Cerebellar nuclear complex (tissue), 1 donor: ENCODE measurements at places on chromosomes 4 and X.

GRCh38 chr4:3442959-3443749, 1.4 kb downstream of the HGFAC start:
- DNase-seq = no peak

- DNase-seq = no peak
These were observed 445.2 kb downstream of the GRXCR1 start for GRCh38 chr4:43337707-43338106.

- no peak for DNase-seq
These were observed 57.0 kb upstream of the ARSJ start for GRCh38 chr4:114036426-114036825.

GRCh38 chrX:36721990-36722389, 286.2 kb upstream of the FAM47C start:
- no peak for DNase-seq

GRCh38 chr4:79948261-79948660, 124.8 kb downstream of the ANTXR2 start:
- DNase-seq = no peak

GRCh38 chr4:47715716-47716416, 122.0 kb downstream of the CORIN start:
- no peak for DNase-seq

DNA sequence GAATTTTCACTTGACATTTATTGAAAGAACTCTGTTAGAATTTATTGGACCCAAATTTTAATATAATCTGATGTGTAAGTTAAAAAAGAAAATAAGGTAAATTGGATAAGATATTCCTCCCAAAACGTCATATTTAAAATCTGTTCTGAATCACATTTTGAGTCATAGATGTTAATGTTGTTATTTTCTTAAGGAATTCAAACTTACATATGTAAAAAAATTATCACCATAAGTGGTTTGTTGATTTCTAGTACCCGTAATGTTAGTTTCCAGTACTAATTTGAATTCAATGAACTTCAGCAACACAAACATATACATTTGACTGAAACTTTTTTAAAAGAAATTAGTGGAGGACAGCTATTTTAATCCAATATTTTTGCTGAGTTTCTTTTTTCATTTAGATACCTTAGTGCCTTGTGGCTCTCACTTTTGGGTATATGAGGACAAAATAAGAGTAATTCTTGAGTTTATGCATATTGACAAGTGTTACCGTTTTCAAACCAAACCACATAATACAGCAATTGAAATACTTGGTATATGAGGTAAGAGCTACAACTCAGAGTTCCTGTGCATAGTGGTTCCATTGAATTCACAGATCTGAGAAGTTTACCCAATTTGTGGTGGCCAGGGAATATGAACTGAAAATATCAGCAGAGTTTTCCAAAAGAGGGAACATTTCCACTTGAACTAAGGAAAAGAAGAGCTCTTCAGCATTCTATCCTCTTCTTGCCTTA, 71.8 kb downstream of the C4orf46 start:
- DNase-seq = no peak

- DNase-seq = no peak
These were observed at the start of gene RIBC1 for GRCh38 chrX:53422861-53423306. RIBC1 (plus strand) TSS chrX:53422873; CDS start chrX:53426277, 3,404 bp downstream.
